ENCODE measurements at places on chromosomes 5 and 9.

DNA sequence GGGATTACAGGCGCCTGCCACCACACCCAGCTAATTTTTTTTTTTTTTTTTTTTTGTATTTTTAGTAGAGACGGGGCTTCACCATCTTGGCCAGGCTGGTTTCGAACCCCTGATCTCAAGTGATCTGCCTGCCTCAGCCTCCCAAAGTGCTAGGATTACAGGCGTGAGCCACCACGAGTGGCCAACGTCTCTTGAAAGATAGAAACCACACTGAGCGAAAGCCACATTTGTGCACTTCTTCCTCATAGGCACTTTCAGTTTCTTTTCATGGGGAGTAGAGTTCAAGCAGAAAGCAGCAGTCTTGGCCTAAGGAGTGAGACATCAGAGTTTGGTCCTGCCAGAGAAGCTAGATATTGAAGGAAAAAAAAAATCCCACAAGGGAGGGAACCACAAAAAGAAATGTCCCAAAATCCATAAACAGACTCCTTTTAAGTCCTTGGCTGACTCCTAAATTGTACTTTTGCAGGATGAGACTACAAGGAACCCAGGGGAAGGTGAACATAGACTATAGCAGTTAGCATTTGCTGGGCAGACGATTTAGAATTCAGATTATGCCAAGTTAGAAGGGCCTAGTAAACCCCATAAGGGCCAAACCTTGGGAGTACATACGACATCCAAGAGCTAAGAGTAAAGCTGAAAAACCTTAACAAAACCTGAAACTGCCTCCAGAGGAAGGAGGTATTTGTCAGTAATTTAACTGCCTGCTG is 43.9 kb upstream of the GLIPR2 start:
- no peak for DNase-seq

GRCh38 chr5:59615272-59615671 is 278.3 kb downstream of the PDE4D start:
- no peak for DNase-seq

- no peak for DNase-seq
These were observed 16.8 kb upstream of the CEP72 start for GRCh38 chr5:595285-595875.

DNA sequence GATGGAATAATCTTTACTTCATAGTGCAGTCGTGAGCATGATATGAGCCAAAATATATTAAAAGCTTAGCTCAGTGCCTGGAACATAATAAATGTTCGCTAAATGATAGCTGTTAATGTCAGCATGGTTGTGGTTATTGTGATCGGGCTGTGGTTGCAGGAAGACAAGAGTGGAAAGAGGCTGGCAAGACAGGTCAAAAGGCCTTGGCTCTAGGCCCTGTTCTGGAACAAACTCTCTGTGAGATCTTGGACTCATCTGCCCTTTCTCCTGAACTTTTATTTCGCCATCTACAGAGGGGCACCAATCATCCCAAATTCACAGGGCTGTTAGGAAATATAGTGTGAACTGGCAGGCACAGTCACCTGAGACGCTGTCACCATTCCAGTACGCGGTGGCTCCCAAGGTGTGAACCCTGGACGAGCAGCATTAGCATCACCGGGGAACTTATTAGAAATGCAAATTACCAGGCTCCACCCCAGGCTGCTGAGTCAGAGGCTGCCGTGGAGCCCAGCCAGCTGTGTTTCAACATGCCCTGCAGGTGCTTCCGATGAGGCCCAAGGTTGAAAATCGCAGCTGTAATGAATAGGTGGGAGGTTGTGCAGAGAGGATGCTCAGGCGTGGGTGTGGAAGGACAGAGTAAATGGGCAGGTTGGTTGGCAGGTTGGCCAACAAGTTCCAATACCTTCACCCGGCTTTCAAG is 50.2 kb upstream of the SAP30L start:
- no peak for DNase-seq

- DNase-seq = no peak
These were observed 56.4 kb downstream of the NSD1 start for GRCh38 chr5:177189965-177190364.

GRCh38 chr9:82134010-82134409 is 145.4 kb downstream of the SPATA31D1 start:
- DNase-seq = no peak

GRCh38 chr5:53355931-53356330 is 124.5 kb upstream of the FST start:
- DNase-seq = no peak

- no peak for DNase-seq
These were observed 35.6 kb downstream of the PTTG1 start for GRCh38 chr5:160457252-160457651.

GRCh38 chr9:89001917-89002540 is 10.8 kb downstream of the S1PR3 start:
- no peak for DNase-seq

DNA sequence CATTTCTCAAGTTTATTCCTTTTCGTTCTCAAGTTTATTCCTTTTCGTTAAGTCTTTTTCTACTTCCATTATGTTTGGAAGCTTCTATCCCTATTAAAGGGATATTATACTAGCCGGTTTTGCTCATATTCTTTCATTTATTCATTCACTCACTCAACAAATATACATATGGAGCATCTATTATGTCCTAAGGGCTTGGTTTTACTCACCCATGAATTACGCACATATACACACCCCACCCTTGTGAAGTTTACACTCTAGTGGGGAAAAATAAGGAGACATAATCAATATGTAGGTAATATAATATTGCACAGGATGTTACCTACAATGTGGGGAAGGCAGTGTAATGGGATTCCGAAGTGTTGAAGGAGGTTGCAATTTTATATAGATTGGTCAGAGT is 90.5 kb downstream of the ACTL7B start:
- no peak for DNase-seq

GRCh38 chr5:74409712-74410111 is 230.8 kb downstream of the ENC1 start:
- no peak for DNase-seq

GRCh38 chr5:171149333-171149732 is 159.7 kb upstream of the TLX3 start:
- DNase-seq = no peak

- DNase-seq = no peak
These were observed 39.8 kb upstream of the KCNMB1 start for GRCh38 chr5:170429014-170429413.

DNA sequence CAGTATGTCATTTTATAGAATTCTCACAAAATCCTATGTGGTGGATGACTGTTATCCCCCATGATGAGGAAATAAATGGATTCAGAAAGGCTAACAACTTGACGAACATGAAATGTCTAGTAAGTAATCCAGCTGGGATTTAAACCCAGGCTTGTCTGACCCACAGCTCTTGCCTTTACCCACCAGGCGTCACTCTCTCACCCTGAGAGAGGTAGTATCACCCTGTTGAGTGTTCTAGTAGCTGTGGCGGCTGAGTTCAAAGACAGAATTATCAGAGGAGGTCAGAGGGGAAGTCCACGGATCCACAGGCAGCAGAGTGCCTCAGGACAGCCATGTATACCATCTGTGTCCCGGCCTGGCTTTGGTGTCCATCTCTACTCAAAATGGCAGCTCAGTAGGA is 113.8 kb downstream of the ZNF462 start:
- DNase-seq = no peak

DNA sequence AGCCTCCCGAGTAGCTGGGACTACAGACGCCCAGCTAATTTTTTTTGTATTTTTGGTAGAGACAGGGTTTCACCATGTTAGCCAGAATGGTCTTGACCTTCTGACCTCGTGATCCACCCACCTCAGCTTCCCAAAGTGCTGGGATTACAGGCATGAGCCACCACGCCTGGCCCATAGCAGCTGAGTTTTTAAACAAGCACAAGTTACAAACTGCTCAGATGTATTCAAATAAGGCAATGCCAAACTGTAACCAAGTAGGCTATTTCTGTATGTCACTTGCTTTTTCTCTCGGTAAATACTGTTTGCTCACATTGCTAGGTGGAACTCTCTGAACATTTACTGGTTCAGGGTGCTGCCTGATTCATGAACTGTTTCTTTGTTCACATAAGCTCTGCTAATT is 799.3 kb upstream of the NUDT12 start:
- no peak for DNase-seq

GRCh38 chr5:113437111-113437510 is 2.3 kb upstream of the TSSK1B start:
- no peak for DNase-seq

DNA sequence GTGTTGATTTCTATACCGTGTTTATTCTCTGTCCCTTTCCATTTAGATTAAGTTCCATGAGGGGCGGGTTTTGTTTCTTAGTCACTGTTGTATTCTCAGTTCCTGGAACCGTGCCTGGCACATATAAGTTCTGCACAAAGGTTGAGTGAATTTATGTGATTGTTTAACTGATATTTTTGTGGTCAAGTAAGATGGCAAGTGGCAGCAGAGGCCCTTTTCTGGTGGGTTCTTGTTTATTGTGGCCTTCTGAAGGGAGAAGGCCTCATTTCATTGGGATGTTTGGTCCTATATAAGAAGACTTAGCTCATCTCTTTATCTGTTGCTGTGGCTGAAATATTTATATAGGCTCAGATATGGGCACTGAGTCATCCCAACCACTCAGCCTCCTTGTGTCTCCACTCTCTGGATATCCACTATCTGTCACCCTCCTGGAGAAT is 262.5 kb downstream of the PSAT1 start:
- DNase-seq = no peak

DNA sequence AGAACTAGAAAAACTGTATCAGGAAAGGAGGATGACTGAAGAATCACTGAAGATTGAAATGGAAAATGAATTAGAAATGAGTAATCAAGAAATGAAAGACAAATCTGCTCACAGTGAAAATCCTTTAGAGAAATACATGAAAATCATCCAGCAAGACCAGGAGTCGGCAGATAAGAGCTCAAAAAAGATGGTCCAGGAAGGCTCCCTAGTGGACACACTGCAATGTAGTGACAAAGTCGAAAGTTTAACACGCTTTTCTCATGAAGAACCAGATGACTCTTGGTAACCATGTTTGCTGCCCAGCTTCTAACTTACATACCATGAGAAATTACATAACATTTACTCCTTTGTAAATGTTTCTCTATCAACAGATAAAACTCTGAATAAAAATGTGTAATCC is 37.1 kb downstream of the CPLANE1 start:
- no peak for DNase-seq

DNA sequence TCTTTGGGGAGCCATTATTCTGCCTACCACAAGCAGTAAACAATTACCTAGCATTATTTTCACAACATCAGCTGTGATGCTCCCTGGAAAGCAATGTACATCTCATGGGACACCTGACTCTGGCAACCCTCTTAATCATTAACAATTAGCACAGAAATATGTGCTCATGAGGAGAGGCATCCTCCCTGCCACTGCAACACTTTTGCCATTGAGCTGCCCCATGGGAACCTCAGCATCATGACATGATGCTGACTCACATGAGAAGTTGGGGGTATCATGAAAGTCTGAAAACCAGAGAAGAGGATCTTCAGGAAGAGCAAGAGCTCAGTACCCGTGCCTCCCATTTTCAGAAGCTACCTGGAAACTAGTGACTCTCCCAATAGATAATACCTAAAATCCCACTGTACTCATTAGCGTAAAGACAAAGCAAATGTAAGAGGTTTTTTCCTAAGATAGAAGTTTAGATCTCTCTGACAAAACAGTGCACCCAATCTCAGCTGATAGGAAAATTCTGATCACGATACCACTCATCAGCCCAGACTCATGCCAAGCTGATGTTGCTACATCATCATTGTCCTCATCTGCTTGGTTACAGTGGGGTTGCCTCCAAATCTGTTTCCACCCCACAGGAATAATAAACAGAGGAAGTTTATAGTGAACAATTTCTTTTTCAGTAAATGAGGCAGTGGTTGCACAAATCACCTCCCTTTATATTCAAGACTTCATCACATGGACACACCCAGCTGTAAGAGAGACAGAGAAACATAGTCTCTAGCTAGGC is 244.5 kb downstream of the NR2F1-AS1 start:
- no peak for DNase-seq

DNA sequence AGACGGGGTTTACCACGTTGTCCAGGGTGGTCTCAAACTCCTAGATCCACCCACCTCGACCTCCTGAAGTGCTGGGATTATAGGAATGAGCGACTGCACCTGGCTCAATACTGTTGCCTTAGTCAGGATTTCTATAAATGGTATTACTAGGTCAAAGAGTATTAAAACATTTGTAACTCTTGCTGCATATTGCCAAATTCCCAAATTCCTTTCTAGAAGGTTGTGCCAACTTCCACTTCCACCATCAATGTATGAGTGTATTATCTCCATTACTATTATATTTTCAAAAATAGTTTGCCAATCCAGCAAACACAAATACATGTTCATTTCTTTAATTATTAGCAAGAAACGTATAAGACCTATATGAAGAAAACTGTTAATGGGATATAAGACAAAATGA is 10.6 kb downstream of the PTGR1 start:
- no peak for DNase-seq

DNA sequence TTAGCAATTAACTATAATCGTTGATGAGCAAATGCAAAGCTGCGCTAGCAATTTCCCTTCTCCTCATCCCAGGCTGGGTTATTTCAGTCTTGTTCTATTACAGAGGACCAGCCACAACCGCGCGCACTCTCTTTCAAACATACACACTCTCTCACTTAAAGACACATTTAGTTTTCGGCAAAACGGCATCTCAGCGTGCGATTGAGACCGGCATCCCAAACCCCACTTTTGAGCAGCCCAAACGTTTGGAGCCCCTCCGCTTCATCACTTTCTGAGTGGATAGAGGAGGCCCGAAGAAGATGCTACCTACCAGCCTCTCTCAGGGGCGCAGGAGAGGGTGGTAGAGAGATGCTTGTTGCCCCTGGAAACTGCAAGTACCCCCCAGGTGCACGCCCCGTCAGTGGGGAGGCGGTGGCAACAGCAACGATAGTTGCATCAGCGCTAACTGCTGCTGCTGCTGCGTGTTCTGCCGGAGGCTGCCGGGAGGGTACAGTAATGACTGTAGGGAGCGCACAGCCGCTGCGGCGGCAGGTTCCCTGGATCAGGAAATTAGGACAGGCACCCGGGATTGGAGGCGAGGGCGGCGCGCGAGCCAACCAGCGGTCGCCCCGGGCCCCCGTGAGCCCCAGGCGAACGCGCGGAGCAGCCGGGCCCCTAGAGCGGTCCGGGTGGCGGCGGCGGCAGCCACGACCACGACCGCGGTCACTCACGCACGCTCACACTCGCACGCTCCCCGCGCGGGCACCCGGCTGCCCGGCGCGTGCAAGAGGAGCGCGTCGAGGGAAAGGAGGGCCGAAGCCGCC is 467 bp upstream of the VLDLR start:
- DNase-seq = peak; percentile 59

DNA sequence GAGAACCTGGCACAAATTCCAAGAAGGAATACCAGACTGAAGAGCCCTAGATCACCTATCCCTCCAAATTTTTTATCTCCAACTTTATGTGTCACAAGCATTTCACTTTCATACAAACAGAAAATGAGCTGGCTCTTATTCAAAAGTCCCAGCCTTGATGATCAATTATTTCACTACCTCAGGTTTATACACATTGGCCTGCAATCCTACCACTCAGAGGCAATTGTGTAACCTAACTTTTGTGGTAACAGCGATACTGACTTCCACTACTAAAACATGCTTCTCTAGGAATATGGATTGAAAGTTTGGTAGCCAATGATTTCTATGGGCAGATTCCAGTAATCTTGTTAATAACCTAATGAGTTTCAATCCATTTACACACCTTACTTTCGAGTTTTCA is 10.5 kb downstream of the RNF38 start:
- no peak for DNase-seq
